ENCODE measurements at places on chromosomes 2 and 18. TPM values are rescaled to one million over a fixed set of nuclear protein-coding genes. Genes with fewer than 3 reads are reported as not detected.

GRCh38 chr2:100289020-100289419 is 33.3 kb downstream of the LONRF2 start:
- DNase-seq: no peak

Gene ODC1
- 174 TPM for total RNA-seq

DNA sequence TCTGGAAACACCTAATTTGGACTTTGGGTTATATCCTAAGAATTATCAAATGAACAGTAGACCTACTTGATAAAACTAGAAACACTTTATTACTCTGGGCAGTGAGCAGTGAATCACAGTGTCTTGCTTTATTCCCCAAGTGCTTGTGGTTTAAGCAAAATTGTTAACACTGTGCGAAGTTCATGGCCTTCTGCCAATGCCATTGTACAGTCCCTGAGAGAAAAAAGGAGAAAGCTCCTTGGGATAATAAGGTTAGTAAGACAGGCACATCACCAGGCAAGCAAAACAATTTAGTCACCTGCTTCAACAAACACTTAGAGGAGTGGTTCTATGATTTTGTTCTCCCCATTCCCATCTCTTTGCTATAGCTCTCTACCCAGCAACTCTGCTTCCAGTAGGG is 39.8 kb downstream of the ADCYAP1 start:
- no peak for DNase-seq

- no peak for DNase-seq
These were observed 13.4 kb downstream of the NPAS2 start for GRCh38 chr2:100833331-100833730.

Gene NEU4
- total RNA-seq: not detected

Gene ANKRD29
- total RNA-seq: not detected

Gene BARD1
- total RNA-seq: 24.5 TPM

Gene PTPRM
- 4.3 TPM for total RNA-seq

- no peak for DNase-seq
These were observed 107.5 kb downstream of the COLEC12 start for GRCh38 chr18:392928-393573.

GRCh38 chr2:43754180-43754579 is 19.7 kb upstream of the DYNC2LI1 start:
- no peak for DNase-seq

- no peak for DNase-seq
These were observed 139.4 kb downstream of the NCK2 start for GRCh38 chr2:105883911-105884694.

Gene PSD4
- 87.4 TPM for total RNA-seq

GRCh38 chr2:168155046-168155445 is 92.3 kb downstream of the STK39 start:
- no peak for DNase-seq
